ENCODE measurements at places on chromosomes 7 and 10. TPM values are rescaled to one million over a fixed set of nuclear protein-coding genes. Genes with fewer than 3 reads are reported as not detected.

MOGAT3 gene
- not detected for total RNA-seq

INPP5A gene
- 64.5 TPM for total RNA-seq

DDC gene
- not detected for total RNA-seq

DNA sequence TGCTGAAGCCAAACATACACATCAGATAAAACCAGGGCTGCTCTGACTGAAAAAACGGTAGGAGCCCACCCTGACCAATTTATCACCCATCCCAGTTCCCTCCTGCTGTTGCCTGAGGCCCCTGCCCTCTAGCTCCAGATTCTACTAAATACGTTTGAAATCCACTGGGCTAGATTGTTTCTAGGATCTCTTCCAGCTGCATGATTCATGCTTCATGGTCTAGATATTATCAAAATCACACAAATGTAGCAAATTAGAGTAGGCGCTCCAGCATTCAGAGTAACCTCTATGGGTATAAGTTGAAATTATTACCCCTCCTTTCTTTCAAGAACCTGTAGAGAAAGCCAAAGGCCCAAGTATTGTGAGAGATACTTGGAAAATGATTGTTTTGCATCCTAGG lies 151.2 kb upstream of the FAM13C start:
- H3K27me3 ChIP-seq: peaks cover 4% of the 10 kb centered on the region
- H3K36me3 ChIP-seq: no peaks in the 10 kb centered on the region
- no peak for DNase-seq
- H3K4me3 ChIP-seq: no peak overlapping the region

- no peak overlapping the region for H3K4me3 ChIP-seq
- DNase-seq: no peak
- no peaks in the 10 kb centered on the region for H3K36me3 ChIP-seq
- H3K27ac ChIP-seq: no peak overlapping the region
- H3K27me3 ChIP-seq: peaks cover 3% of the 10 kb centered on the region
Observed at GRCh38 chr10:132356621-132357195, 24.7 kb downstream of the LRRC27 start.

GRCh38 chr10:3869036-3869435 lies 84.0 kb upstream of the KLF6 start:
- DNase-seq: no peak
- H3K36me3 ChIP-seq: no peaks in the 10 kb centered on the region
- no peak overlapping the region for H3K27ac ChIP-seq
- no peaks in the 10 kb centered on the region for H3K27me3 ChIP-seq
- H3K4me1 ChIP-seq: peaks cover 15% of the 10 kb centered on the region

- no peak for DNase-seq
- H3K36me3 ChIP-seq: no peaks in the 10 kb centered on the region
- peaks cover 2% of the 10 kb centered on the region for H3K27me3 ChIP-seq
- no peak overlapping the region for H3K4me3 ChIP-seq
Observed at GRCh38 chr10:102665904-102666509, 21.7 kb downstream of the TRIM8 start.
